ENCODE measurements at places on chromosomes 1 and 21. TPM values are rescaled to one million over a fixed set of nuclear protein-coding genes. Genes with fewer than 3 reads are reported as not detected.

The SLC16A4 gene
- total RNA-seq, result 16.9 TPM

The PTGFRN gene
- 60.0 TPM for total RNA-seq

The COL16A1 gene
- 169 TPM for total RNA-seq

The LCE1C gene
- not detected for total RNA-seq

The SMIM1 gene
- total RNA-seq, result 8.4 TPM

The KRTAP10-10 gene
- not detected for total RNA-seq
